Astrocyte (in vitro differentiated cells and primary cell): ENCODE measurements at places on chromosomes 1 and 21. TPM values are rescaled to one million over a fixed set of nuclear protein-coding genes. Genes with fewer than 3 reads are reported as not detected.

DNA sequence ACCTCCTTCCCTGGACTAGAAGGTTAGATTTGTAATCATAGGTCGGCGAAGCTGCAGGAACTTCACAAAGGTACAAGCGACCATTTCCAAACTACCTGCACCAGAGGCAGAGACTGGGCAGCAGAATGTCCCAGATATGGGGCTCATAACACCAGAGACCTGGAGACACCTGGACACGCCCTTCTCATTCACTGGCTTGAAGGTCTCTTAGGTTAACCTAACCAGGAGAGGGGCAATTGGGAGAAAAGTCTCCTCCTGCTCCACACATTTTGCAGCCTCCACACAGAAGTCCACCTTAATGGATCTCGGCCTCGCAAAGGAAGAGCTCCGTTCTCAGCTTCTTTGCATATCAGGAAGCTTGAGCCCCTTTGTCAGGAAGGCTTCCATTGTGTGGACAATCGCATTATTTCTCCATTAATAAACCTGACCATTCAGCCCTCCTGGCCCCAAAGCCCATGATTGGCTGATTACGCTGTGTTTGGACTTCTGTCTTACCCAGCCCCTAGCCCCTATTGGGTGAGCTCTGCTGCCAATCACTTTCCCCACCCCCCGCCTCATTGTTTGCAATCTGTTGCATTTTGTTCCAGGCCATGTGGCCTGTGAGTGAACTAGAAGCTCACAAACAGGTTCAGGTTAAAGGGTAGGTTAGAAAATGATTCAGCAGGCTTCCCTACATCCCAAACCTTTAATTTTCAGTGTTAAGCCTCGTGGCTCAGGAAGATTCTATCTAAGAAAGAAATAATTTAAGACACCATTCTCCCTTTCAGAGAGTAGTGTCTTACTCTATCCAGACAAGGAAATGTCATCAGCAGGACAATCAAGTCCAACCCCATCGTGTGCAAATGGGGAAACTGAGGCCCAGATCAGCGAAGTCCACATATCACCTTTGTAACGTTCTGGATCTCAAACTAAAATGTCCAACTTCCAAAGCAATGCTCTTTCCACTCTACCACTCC lies 2.8 kb downstream of the MYCL start:
- peaks cover 16% of the 10 kb centered on the region for H3K4me1 ChIP-seq
- H3K4me3 ChIP-seq = no peak overlapping the region
- H3K27ac ChIP-seq = no peak overlapping the region
- peaks cover 16% of the 10 kb centered on the region for H3K27me3 ChIP-seq
- peak; percentile 74 for DNase-seq
- H3K36me3 ChIP-seq = no peaks in the 10 kb centered on the region

DNA sequence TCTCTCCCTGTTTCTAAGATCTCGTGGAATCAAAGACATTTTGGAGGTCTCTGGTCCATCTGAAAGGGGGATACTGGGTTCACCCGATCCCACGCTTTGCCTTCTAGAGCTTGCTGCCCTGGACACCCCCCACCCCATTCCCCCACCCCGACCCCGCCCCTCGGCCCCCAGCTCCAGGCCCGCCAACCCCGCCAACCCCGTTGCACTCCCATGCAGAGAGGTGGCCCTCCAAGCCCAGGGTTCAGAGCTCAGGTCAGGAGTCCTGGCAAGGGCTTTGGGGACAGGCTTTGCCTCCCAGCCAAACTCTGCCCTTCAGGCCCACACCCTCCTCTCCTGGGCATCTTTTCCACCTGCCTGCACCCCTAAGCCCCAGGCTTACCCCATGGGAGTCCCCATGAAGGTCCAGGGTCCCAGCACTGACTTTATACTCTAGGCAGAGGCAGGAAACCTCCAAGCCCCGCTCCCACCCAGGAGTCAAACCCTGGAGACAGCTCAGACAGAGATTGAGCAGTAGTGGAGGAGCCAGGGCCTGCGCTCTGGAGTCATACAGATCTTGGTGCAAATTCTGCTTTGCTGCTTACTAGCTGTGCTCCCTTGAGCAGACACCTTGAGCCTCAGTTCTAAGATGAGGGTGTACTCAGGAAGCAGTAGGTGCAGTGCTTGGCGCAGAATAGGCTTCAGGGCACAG lies 155.9 kb downstream of the FOXD2 start:
- no peaks in the 10 kb centered on the region for H3K36me3 ChIP-seq
- no peaks in the 10 kb centered on the region for H3K4me1 ChIP-seq
- H3K27ac ChIP-seq = no peak overlapping the region

DNA sequence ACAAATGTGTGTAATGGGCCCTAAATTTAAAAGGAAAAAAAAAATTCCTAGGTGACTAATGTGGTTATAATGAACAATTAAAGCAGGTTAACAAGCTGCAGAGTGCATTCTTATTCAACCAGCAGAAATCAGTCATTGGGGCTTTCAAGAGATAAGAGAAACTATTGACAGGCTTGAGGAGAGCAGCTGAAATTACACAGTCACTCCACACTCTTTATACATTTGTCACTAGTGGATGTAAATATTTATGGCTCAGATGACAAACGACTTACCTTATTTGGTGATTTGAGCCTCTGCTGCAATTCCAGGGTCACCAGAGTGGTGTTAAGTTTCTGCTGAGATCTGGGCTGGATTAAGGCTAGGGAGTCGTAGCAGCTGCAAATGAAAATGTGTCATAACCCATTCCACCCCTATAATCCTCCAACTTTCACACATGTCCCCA lies 896.3 kb downstream of the TTLL7 start:
- no peak overlapping the region for H3K4me3 ChIP-seq
- peak; percentile 67 for DNase-seq
- H3K27ac ChIP-seq = no peak overlapping the region
- peaks cover 5% of the 10 kb centered on the region for H3K4me1 ChIP-seq
- H3K36me3 ChIP-seq = no peaks in the 10 kb centered on the region

DNA sequence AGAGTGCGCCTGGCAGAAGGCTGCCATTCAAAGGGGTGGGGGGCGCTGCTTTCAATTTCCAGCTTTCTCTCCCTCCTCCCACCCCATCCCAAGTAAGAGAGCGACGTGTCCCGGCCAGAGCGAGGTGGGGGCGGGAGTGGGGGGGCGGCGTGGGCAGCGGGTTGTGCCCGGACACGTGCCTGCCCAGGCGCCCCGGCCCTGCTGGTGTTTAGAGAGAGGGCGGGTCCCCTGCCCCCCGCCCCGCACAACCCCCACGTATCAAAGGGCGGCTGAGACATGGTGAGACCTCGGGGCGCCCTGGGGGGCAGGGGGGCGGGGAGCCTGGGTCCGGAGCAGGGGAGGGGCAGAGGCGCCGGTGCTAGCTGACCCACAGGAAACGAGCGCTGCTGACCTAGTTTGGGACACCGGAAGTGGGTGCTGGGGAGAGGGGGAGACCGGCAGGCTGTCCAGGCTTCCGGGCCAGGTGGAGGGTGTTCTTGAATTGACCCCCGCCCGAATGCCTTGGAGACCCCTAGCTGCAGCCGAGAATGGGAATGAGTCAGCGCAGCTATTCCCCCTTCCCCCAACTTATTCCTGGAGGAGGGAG lies 1.3 kb downstream of the ZBTB7B start:
- no peaks in the 10 kb centered on the region for H3K36me3 ChIP-seq
- peak overlapping the region; percentile 81 for H3K4me3 ChIP-seq
- H3K27me3 ChIP-seq = no peaks in the 10 kb centered on the region
- peaks cover 29% of the 10 kb centered on the region for H3K4me1 ChIP-seq

- no peaks in the 10 kb centered on the region for H3K36me3 ChIP-seq
- no peak for DNase-seq
- H3K27me3 ChIP-seq = peaks cover 16% of the 10 kb centered on the region
- no peak overlapping the region for H3K4me3 ChIP-seq
- H3K4me1 ChIP-seq = no peaks in the 10 kb centered on the region
- H3K27ac ChIP-seq = no peak overlapping the region
Observed at GRCh38 chr1:211492511-211493132, 660 bp upstream of the RD3 start.

- H3K4me3 ChIP-seq = no peak overlapping the region
- DNase-seq = no peak
- no peaks in the 10 kb centered on the region for H3K36me3 ChIP-seq
- peaks cover 5% of the 10 kb centered on the region for H3K4me1 ChIP-seq
Observed at GRCh38 chr1:167679714-167680113, 42.1 kb upstream of the MPZL1 start.

GRCh38 chr1:230809256-230809990 lies 58.9 kb downstream of the C1orf198 start:
- peaks cover 2% of the 10 kb centered on the region for H3K27me3 ChIP-seq
- no peak overlapping the region for H3K27ac ChIP-seq
- no peak overlapping the region for H3K4me3 ChIP-seq
- DNase-seq = no peak

DNA sequence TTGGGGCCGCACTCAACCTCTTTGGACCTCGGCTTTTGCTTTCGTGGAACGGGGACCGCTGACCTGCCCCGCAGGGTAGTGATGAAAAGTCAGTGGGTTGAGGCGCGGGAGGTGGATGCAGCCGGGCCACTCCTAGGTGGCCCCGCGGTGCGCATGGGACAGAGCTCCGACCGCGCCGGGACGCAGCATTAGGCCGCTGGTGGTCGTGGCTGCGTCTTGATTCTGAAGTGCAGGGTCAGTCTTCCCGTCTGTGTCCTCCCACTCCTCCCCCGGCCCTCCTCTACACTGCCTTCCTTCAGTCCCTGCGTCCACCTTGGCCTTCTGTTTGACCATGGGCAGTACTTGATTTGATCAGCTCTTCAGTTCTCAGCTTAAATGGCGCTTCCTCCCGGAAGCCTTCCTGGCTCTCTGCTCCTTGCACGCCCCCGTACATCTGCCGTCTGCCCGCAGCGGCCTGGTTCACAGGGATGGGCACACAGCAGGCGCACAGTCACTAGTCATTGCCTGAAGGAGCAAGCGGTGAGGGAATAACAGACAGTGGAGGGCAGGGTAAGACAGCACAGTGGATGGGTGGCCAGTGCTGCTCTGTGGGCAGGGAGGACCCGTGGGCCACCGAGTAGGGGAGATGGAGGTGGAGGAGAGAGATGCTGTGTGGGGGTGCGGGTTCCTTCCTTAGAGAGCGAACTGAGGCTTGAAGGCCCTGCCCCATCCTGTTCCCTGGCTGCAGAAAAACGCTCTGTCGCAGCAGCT lies 633 bp downstream of the THEMIS2 start:
- peak overlapping the region; percentile 53 for H3K4me3 ChIP-seq
- no peaks in the 10 kb centered on the region for H3K36me3 ChIP-seq
- peak; percentile 14 for DNase-seq
- H3K4me1 ChIP-seq = peaks cover 8% of the 10 kb centered on the region

DNA sequence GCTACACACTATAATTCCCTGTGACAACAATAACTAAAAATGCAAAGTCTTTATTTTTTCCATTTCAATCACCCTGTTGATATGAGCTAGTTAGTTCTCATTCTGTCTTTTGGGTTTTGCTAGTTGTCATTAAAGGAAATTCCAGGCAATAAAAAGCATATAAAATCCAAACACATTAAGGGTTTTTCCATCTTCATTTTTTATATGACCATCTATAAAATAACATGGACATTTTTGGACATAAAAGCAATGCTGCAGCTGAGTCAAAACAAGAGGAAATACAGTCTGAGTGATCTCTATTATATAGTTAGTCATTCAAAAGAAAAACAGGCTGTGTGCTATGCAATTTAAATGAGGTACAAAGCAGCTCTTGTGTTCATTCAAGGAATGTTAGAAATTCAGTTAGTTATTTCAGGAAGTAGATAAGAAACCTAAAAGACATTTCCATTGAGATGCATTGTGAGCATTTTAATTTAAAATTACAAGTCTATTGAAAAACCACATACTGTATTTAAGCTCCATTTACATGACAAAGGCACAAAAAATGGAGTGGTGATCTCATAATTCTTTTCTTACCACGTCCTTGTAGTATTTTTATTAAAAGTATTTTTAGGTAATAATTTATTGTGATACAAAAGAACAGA lies 67.3 kb upstream of the BCL10 start:
- peaks cover 51% of the 10 kb centered on the region for H3K4me1 ChIP-seq
- no peaks in the 10 kb centered on the region for H3K27me3 ChIP-seq
- peak overlapping the region; percentile 95 for H3K27ac ChIP-seq
- H3K4me3 ChIP-seq = no peak overlapping the region

The LIPI gene
- not detected in 2 replicates for total RNA-seq

The NBPF6 gene
- not detected in 2 replicates for total RNA-seq

The KIF26B gene
- total RNA-seq = 6.8 and 11.4 TPM in 2 replicates

The IL12RB2 gene
- 0.11 TPM in 1 of 2 replicates, not detected in the other for total RNA-seq
